ENCODE measurements at places on chromosomes 1 and 21. TPM values are rescaled to one million over a fixed set of nuclear protein-coding genes. Genes with fewer than 3 reads are reported as not detected.

DNA sequence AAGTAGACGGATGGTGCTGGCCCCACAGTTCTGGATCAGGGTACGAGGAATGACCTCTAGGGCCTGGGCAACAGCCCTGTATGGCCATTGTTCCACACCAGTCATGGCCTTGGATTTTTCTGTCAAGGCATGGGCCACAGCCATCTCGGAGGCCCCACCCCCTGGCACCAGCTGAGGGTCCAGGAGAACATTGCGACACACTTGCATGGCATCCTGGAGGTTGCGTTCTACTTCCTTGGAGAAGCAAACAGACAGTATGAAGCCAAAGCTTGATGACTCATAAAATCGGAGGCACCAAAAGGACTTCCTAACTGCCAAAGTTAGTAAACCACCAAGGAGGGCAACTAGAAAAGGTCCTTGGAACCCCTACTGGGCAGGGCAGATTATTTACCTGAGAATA lies 11.9 kb upstream of the VHLL start:
- no peak for DNase-seq
- no peak overlapping the region for H3K4me3 ChIP-seq
- H3K27me3 ChIP-seq: no peaks in the 10 kb centered on the region
- no peaks in the 10 kb centered on the region for H3K4me1 ChIP-seq
- no peak overlapping the region for H3K27ac ChIP-seq
- peaks cover 25% of the 10 kb centered on the region for H3K36me3 ChIP-seq

DNA sequence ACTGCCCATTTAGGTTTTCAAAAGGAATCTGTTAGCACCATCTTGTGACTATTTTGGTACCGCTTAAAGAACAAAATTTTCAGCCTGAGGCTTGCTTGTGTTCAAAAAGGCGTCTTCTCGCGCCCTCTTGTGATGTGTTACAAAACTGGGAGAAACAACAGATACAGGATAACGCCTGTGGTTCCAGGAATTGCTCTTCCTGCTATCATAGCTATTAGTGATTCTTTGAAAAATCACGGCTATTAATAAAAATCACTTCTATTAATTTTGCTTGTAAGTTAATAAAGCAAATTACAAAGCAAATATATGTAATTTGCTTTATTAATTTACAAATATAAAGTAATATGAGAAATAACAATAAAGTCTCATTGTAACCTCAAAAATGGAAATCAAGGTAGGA lies 82.2 kb upstream of the ABCD3 start:
- no peaks in the 10 kb centered on the region for H3K27me3 ChIP-seq
- H3K27ac ChIP-seq: peak overlapping the region; percentile 22
- DNase-seq: peak; percentile 95
- no peaks in the 10 kb centered on the region for H3K36me3 ChIP-seq
- peaks cover 55% of the 10 kb centered on the region for H3K4me1 ChIP-seq
- H3K4me3 ChIP-seq: no peak overlapping the region

SRGAP2B gene
- total RNA-seq: 69.1 TPM

POU3F1 gene
- total RNA-seq: not detected

DNA sequence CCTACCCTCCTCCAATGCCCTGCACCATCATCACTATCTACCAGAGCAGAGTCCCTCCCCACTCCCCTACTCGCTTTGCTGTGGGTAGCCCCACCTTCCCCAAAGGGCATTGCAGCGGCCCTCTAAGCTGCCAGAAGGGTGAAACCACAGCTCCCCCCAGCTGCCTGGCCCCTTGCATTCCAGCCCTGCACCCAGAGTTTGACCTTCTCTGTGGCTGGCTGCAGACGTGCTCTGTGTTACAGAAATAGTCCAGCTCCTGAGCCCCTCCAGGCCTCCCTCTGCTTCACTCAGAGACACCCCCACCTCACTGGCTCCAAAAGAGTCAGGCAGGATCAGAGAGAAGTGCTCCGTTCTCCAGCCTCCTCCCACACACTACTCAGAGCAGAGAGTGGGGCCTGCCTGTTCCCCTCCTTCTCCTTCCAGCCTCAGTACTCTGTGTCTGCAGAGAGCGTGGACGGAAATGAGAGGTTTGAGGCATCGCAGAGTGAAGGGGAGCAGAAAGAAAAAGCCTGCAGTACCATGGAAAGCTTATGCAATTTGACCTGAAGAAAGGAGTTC lies 63.2 kb downstream of the PLEKHA6 start:
- no peak overlapping the region for H3K4me3 ChIP-seq
- peak; percentile 75 for DNase-seq
- H3K4me1 ChIP-seq: peaks cover 66% of the 10 kb centered on the region
- H3K36me3 ChIP-seq: no peaks in the 10 kb centered on the region

- no peak overlapping the region for H3K27ac ChIP-seq
- H3K4me1 ChIP-seq: peaks cover 12% of the 10 kb centered on the region
- H3K27me3 ChIP-seq: no peaks in the 10 kb centered on the region
- DNase-seq: no peak
- no peaks in the 10 kb centered on the region for H3K36me3 ChIP-seq
- H3K4me3 ChIP-seq: no peak overlapping the region
Measured at GRCh38 chr1:112788561-112788960, 73.4 kb upstream of the PPM1J start.

Measured in PC-9 (cell line).